ENCODE measurements at places on chromosomes 1 and 21.

DNA sequence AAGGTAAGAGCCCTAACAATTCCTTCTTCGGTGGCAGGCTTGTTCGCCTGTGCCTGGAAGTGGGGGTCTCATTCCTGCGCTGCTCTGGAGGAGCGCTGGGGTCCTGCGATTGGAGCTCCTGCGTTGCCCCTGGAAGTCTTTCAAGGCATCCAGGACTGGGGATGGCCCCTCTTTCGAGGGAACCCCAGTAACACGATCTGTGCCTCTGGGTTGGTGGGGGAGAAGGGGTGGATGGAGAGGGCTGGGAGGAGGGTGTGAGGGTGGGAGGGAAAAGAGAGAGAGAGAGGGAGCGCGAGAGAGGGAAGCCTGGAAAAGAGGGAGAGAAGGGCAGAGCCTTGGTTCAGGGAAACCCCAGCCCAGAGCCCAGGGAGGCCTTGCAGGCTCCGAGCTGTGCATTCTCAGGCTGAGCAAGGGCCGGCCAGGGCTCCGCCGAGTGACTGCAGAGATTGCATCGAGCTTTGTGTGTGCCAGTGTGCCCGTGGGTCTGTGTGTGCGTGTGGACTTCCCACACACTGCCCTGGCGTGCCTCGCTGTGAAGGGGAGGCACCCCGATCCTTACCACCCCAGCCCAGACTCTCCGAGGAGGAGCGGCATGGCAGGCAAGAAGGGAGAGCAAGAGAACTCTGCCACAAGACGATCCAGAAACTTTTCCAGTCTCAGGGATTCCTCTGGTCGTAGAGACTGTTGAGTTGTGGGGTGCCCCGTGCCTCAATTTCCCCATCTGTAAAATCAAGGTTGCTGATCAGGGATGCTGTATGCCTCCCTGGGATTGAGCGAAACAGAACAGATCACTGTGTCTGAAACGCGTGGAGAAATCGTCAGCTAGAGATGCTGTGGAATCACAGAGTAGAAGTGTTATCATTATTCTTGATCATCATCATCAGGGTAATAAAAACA is 619 bp downstream of the BCL9 start:
- DNase-seq: no peak

GRCh38 chr1:18130356-18130755 is 22.8 kb downstream of the IGSF21 start:
- DNase-seq: no peak

GRCh38 chr1:229128066-229128608 is 142.8 kb upstream of the RAB4A start:
- DNase-seq: no peak

- DNase-seq: no peak
Measured at GRCh38 chr1:54945393-54945936, 35.0 kb upstream of the TMEM61 start.

GRCh38 chr1:78464449-78464891 is 26.3 kb upstream of the PTGFR start:
- no peak for DNase-seq

DNA sequence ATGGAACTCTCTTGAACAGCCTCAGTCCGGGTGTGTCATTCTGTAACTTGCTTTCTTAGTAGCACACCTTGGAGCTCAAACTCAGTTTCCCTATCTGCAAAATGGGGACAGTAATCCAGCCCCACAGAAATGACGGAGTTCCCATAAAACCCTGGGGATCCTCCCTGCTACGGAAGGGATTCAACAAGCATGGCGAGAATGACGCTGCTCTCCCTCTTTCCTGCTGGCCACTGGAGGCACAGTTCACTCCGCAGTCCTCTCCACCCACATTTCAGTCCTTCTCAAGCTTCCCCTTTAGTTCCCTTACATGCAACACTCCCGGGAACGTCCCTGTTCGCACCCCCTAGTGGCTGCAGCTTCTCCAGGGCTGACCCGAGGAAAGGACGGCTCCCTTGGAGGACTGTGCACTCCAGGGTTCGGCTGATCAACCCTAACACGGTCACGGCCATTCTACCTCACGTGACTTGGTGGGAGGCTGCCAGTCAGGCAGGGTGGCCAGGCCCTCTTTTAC is 20.6 kb downstream of the RUNX3 start:
- DNase-seq: no peak

DNA sequence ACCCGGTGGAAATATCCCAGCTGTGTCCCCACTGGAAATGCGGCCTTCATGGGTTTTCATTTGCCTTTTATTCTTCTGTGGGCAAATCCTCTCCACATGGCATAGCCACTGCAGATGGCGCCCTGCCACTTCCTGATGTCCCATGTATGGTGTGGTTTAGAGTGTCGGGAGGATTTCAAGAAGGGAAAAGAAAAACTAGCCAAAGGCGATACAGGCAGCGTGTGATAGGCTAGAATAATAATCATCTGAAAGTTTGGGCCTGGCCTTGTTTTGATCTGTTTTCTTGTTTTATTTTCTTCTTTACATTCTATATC is 123.6 kb downstream of the PEX14 start:
- DNase-seq: no peak
